ENCODE measurements at places on chromosomes 5 and 9.

GRCh38 chr5:163079618-163080017 is 357.8 kb upstream of the CCNG1 start:
- no peak for DNase-seq

DNA sequence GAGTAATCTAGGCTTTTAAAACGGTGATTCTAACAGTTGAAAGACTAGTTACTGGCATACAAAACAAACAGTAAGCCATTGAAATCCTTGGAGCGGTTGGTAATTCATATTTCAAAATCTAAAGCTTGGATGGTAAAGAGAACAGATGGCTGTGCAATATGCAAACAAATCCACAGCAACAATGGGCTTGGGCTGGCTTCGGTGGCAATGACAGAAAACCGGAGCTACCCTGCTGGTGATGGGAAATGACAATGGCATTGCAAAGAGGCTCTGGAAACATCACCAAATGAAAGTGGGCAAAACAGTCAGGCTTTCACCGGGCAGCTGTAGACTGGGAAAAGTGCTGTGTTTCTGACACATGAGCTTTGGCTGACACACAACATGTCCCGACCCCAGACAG is 42.2 kb downstream of the MED27 start:
- no peak for DNase-seq

GRCh38 chr5:32298059-32298415 is 14.7 kb downstream of the MTMR12 start:
- no peak for DNase-seq

- DNase-seq, result no peak
Measured at GRCh38 chr9:95923794-95924193, 48.3 kb downstream of the ERCC6L2 start.

- no peak for DNase-seq
Measured at GRCh38 chr9:103082494-103082893, 87.4 kb downstream of the CYLC2 start.

- DNase-seq, result no peak
Measured at GRCh38 chr9:21096172-21096900, 18.6 kb upstream of the IFNB1 start.

GRCh38 chr5:122967085-122967484 is 69.4 kb downstream of the PPIC start:
- DNase-seq, result no peak

- no peak for DNase-seq
Measured at GRCh38 chr5:93427316-93427715, 153.7 kb downstream of the NR2F1-AS1 start.

- no peak for DNase-seq
Measured at GRCh38 chr9:133945314-133945975, 46.7 kb downstream of the VAV2 start.

DNA sequence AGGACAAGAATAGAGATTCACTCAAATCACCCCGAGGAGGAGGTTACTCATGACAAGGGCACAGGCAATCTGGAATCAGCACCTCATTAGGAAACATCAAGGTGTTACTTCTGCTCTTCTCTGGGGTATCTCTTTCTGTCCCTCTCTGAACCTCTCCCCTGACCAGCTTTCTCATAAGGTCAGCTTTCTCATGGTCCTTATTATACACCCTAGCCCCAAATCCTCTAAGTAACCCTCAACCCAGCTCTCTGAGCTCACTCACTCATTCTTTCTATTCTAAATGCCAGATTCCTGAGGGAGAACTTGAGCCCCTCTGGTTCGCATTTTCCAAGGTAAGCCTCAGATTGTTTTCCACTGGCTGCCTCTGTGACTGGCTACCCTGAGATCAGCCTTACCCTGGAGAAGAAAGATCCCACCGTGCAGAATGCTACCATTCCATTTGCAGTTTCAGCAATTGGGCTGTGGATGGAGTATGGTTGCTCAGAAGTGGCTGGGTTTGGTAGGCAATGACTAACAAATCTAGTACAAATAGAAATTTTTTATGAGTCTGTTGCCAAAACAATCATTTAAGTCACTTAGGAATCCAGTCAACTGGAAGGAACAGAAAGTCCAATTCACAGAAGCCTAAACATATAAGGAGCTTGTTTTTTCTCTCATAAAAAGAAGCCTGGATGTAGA is 9.0 kb upstream of the TIMD4 start:
- DNase-seq, result no peak

All from activated T-helper 1 cell treated with anti-CD3 and anti-CD28 coated beads, Interleukin-2, amount 50 U/mL, for 16 hours (primary cell).